ENCODE measurements at places on chromosomes 6 and 20. TPM values are rescaled to one million over a fixed set of nuclear protein-coding genes. Genes with fewer than 3 reads are reported as not detected.

GNRH2 gene
- 0.92 TPM for total RNA-seq

GRCh38 chr6:5160206-5160605 is 75.1 kb downstream of the PPP1R3G start:
- no peaks in the 10 kb centered on the region for H3K27me3 ChIP-seq
- peaks cover 4% of the 10 kb centered on the region for H3K4me1 ChIP-seq
- no peak for DNase-seq
- H3K4me3 ChIP-seq, result no peak overlapping the region
- peaks cover 2% of the 10 kb centered on the region for H3K36me3 ChIP-seq
- no peak overlapping the region for H3K27ac ChIP-seq

- H3K36me3 ChIP-seq, result no peaks in the 10 kb centered on the region
- no peak overlapping the region for H3K4me3 ChIP-seq
- no peaks in the 10 kb centered on the region for H3K27me3 ChIP-seq
- H3K27ac ChIP-seq, result no peak overlapping the region
- DNase-seq, result no peak
Measured at GRCh38 chr6:120903836-120904235, 430.4 kb downstream of the TBC1D32 start.

PTGIS gene
- total RNA-seq, result not detected

DNA sequence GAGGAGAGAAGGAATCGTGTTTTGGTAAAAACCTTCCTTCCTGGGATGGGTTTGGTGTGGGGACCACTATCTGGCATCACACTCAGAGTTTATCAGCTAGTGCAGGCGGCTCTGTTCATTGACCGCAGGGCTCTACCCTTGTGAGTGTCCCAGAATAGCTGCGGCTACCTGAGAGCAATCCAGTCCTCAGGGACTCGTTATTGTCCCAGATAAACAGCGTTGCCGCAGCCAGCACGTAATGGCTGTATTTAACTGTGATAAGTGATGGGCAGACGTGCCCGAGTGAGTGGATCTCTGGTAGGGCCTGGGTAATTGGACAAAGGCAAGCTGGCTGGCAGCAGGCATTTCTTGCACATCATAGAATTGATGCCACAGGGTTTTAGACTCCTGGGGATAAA is 163.3 kb downstream of the SOBP start:
- no peak overlapping the region for H3K27ac ChIP-seq
- H3K4me3 ChIP-seq, result no peak overlapping the region
- H3K36me3 ChIP-seq, result peaks cover 6% of the 10 kb centered on the region
- peaks cover 20% of the 10 kb centered on the region for H3K4me1 ChIP-seq

DNA sequence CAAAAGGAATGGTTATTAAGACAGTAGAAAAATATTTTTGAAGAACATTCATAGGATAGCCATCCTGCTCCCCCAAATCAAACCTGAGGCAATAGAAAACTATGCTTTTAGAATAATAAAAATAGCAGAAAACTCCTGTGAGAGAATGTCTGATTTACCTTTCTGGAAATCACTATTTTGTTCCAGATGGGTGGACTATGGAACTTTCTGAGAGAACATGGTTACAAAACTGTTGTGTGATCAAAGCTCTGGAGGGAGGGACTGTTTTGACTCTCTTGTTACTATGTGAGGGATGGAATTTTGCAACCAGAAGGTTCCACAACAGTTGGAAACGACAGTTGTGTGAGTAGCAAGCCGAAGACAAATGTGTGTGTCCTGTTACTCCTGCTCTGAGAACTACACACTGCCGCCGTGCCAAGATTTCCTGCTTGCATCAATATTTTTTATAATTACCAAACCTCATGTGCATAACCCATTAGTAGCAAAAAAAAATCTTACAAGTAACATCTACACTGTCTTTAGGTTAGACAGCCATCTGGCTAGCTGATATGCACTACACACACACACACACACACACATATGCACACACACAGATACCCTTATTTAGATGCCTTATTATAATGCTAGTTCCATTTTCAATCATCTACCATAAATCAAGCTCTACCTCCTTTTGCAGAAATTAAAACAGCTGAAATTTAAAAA is 11.0 kb upstream of the HIVEP1 start:
- peaks cover 9% of the 10 kb centered on the region for H3K4me1 ChIP-seq
- H3K27ac ChIP-seq, result no peak overlapping the region
- H3K27me3 ChIP-seq, result peaks cover 6% of the 10 kb centered on the region
- no peaks in the 10 kb centered on the region for H3K36me3 ChIP-seq

DNA sequence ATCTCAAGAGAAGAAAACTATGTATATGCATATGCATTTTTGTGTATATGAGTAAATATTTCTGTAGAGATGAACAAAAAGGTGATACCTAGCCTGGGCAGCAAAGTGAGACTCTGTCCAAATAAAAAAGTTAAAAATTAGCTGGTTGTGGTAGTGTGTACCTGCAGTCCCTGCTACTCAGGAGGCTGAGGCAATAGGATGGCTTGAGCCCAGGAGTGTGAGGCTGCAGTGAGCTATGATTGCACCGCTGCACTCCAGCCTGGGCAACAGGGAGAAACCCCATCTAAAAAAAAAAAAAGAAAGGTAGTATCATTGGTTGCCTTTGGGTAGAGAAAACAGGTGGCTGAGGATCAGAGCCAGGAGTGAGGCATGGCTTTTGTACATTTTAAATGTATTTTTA is 50.9 kb downstream of the KLHL31 start:
- peaks cover 8% of the 10 kb centered on the region for H3K4me1 ChIP-seq
- no peak for DNase-seq
- H3K4me3 ChIP-seq, result no peak overlapping the region
- H3K27me3 ChIP-seq, result peaks cover 48% of the 10 kb centered on the region
- H3K36me3 ChIP-seq, result peaks cover 2% of the 10 kb centered on the region

HLA-DQA2 gene
- total RNA-seq, result 3.4 TPM

DNA sequence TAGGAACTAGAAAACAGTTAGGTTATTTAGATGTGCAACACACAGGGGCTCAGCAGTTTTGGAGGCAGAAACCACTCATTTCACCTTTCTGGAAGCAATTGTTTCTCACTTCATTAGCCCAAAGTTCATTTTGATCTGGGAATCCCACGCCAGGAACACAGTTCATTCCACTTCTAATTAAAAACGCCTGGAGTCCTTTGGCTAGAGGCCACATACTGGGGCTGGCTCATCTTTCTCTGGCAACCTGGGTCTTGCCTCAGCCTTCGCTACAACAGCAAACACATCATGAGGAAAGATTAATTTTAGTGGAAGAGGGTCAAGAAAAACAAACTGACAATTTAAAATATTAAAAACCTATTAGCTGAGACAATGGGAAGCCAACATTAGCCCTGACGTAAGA is 69.7 kb downstream of the RFPL4B start:
- no peak for DNase-seq
- H3K36me3 ChIP-seq, result no peaks in the 10 kb centered on the region
- peaks cover 30% of the 10 kb centered on the region for H3K27me3 ChIP-seq
- H3K4me3 ChIP-seq, result no peak overlapping the region
- no peaks in the 10 kb centered on the region for H3K4me1 ChIP-seq

DNA sequence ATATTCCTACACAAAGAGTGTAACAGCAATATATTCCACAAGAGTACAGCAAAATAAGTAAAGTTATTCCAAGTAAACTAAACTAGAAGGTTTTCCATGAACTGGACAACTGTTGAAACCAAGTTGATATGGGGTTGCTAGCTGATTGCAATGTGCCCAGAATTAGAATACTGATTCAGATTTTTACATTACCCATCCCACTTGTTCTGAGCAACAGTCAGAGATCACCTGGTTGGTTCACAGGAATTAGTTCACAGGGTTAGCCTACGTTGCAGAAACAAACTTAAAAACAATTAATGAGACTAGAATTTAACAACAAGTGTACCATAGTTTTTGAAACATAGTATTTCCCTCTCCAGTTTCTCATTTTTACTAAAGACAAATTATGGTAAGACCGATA is 49.1 kb downstream of the CEP85L start:
- no peak overlapping the region for H3K27ac ChIP-seq
- no peak for DNase-seq
- H3K4me1 ChIP-seq, result peaks cover 33% of the 10 kb centered on the region
- H3K27me3 ChIP-seq, result no peaks in the 10 kb centered on the region

EYS gene
- not detected for total RNA-seq

- H3K27me3 ChIP-seq, result peaks cover 62% of the 10 kb centered on the region
- H3K27ac ChIP-seq, result no peak overlapping the region
- H3K36me3 ChIP-seq, result peaks cover 2% of the 10 kb centered on the region
- no peak for DNase-seq
- H3K4me3 ChIP-seq, result no peak overlapping the region
Measured at GRCh38 chr6:7550433-7550801, 8.9 kb downstream of the DSP start.

ANKRD66 gene
- total RNA-seq, result not detected

AKAP12 gene
- 0.20 TPM for total RNA-seq

KIAA1755 gene
- total RNA-seq, result not detected

GRCh38 chr20:24934101-24934661 is 14.9 kb upstream of the CST7 start:
- H3K27ac ChIP-seq, result no peak overlapping the region

DNA sequence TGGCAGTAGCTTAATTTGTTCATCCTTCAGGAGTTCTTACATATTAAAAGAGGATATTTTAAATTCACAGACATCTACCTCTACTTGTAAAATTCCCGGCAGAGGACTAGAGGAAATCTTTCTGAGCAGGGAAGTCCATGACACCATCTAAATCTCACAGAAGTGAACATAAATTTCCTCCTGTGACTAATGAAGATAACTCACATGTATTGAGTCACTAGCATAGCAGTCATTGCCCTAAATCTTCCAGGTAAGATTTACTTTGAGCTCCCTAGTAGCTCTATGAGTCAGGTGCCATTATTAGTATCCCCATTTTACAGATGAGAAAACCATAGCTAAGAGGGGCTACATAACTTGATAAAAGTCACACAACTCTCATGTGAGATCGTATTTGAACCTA is 1058.6 kb upstream of the FLRT3 start:
- H3K27ac ChIP-seq, result no peak overlapping the region
- no peak for DNase-seq
- no peaks in the 10 kb centered on the region for H3K36me3 ChIP-seq

DNA sequence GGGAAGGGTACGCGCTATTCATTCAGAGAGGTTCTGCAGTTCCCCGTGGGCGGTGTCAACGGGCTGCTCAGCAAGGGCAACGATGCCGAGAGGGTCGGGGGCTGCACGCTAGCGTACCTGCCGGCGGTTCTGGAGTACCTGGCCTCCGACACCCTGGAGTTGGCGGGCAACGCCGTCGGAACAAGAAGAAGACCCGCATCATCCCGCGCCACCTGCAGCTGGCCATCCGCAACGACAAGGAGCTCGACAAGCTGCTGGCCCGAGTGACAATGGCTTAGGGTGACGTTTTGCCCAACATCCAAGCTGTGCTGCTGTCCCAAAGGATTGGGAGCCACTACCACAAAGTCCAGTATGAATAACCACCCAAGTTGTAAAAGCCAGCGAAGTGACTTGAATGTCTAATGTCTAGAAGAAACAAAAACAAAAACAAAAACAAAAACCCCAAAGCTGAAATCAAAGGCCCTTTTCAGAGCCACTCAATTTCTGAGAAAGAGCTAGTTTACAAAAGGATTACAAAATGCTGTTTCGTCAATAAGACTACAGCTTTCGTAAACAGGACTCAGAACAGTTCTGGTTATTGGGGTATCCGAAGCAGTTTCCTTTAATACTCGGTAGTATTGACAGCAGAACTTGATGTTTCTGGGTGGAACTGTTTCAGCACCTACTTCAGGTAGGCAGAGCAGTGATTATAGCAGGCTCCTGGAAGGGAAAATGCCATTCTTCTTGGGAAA is 21.9 kb upstream of the SLC17A4 start:
- no peak overlapping the region for H3K4me3 ChIP-seq
- peaks cover 7% of the 10 kb centered on the region for H3K36me3 ChIP-seq
- DNase-seq, result no peak
- no peaks in the 10 kb centered on the region for H3K4me1 ChIP-seq
- no peak overlapping the region for H3K27ac ChIP-seq

GRCh38 chr6:106183430-106183829 is 97.3 kb downstream of the PRDM1 start:
- H3K4me1 ChIP-seq, result peaks cover 40% of the 10 kb centered on the region
- DNase-seq, result no peak
- H3K27ac ChIP-seq, result peak overlapping the region; percentile 86
- H3K4me3 ChIP-seq, result no peak overlapping the region

GRCh38 chr6:148195511-148195910 is 147.1 kb upstream of the SASH1 start:
- no peaks in the 10 kb centered on the region for H3K4me1 ChIP-seq
- H3K4me3 ChIP-seq, result no peak overlapping the region
- no peak for DNase-seq
- peaks cover 68% of the 10 kb centered on the region for H3K27me3 ChIP-seq

DNA sequence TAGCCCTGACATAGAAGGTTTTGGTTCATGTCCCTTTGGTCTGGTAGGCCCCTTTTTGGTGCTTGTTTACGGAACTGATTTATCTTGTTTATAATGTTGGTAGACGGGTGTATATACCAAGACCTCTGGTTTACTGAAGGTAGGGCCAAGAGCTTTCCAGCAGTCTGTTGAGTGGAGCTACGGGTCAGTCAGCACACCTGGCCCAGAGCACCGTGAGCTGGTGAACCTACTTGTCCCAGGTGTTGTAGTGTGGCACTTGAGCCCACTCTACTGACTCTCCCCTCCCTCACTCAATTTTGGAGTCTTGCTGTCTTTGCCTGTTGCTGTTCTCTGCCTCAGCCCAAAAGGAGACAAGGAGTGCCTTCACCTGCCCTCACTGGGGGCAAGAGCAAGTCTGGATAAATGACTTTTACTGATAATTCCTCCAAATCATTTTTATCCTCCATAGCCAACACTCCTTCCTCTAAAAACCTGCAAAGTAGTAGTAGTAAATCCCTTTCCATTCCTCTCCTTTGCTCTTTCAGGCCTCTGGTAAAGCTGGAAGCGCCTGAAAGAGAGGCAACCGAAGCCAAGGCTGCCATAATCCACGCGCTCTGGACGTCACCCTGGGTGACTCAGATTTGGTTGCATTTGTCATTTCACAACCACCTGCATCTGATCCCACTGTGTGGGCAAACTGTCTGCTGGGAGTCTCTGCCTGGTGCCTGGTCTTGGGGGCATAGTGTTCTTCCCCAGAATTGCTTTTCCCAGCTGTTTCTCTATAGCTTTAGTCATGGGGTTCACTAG is 22.2 kb downstream of the RREB1 start:
- peaks cover 60% of the 10 kb centered on the region for H3K4me1 ChIP-seq
- peaks cover 5% of the 10 kb centered on the region for H3K36me3 ChIP-seq
- no peak for DNase-seq
- no peaks in the 10 kb centered on the region for H3K27me3 ChIP-seq

DNA sequence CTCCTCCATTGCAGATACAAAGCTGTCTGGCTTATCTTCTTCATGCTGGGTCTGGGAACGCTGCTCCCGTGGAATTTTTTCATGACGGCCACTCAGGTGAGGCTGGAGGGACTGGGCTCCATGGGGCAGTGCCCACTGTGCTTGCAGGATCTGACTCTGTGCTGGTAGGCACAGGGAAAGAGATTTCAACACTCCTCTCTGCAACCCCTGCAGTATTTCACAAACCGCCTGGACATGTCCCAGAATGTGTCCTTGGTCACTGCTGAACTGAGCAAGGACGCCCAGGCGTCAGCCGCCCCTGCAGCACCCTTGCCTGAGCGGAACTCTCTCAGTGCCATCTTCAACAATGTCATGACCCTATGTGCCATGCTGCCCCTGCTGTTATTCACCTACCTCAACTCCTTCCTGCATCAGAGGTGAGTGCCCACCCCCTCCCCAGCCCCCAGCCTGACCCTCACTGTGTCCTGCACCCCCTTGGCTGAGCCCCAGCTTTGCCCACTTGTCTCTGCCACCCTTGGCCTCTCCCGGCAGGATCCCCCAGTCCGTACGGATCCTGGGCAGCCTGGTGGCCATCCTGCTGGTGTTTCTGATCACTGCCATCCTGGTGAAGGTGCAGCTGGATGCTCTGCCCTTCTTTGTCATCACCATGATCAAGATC is 6.1 kb downstream of the SLC29A1 start:
- H3K27ac ChIP-seq, result no peak overlapping the region
- H3K36me3 ChIP-seq, result no peaks in the 10 kb centered on the region
- DNase-seq, result no peak
- no peak overlapping the region for H3K4me3 ChIP-seq
- no peaks in the 10 kb centered on the region for H3K27me3 ChIP-seq

C6orf141 gene
- not detected for total RNA-seq
